ENCODE measurements at places on chromosomes 16 and 17. TPM values are rescaled to one million over a fixed set of nuclear protein-coding genes. Genes with fewer than 3 reads are reported as not detected.

The MPV17L gene
- total RNA-seq: 0.09 TPM

GRCh38 chr17:63358111-63358839 lies 87.8 kb downstream of the CYB561 start:
- H3K4me3 ChIP-seq: no peak overlapping the region
- H3K4me1 ChIP-seq: no peaks in the 10 kb centered on the region
- no peak for DNase-seq
- no peaks in the 10 kb centered on the region for H3K36me3 ChIP-seq
- H3K27ac ChIP-seq: no peak overlapping the region

DNA sequence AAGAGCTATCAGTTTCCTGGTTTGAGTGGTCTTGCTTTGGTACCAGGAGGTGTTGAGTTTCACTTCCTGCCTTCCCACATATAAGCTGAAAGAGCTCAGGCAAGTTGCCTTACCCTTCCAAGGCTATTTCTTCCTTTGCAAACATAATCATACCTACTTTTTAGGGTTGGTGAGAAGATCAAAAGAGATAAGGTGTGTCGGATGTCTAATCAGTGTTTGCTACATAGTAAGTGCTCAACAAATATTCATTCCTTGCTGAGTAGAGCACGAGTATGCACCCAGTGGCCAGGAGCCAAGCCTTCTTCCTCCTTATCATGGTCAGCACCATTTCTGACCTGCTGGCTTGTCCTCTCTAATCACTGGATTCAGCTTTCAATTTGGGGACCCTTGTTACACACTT lies 12.7 kb upstream of the TMEM98 start:
- H3K36me3 ChIP-seq: no peaks in the 10 kb centered on the region
- H3K4me3 ChIP-seq: no peak overlapping the region
- peaks cover 37% of the 10 kb centered on the region for H3K4me1 ChIP-seq
- no peak overlapping the region for H3K27ac ChIP-seq
- H3K27me3 ChIP-seq: peaks cover 10% of the 10 kb centered on the region
- DNase-seq: no peak

- H3K27me3 ChIP-seq: no peaks in the 10 kb centered on the region
- H3K27ac ChIP-seq: peak overlapping the region; percentile 40
- DNase-seq: no peak
- H3K4me3 ChIP-seq: no peak overlapping the region
Observed at GRCh38 chr16:28161626-28162025, 50.1 kb downstream of the XPO6 start.

DNA sequence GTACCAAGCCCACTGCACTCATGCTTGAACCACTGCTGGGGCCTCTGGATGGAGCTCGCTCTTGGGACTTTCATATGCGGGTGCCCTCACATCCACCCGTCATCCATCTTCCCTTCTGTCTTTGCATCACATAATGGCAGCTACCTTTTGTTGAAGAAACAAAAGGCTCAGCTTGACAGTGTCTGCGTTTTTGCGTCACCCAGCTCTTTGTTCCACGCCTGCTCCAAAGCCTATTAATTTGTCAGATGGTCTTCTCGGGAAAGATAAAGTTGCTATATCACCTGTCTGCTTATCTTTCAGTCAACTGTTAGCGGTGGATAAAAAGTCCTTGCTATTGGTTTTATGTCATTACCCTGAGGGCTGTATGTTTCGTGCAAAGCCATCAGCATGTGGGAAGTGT lies 18.1 kb upstream of the BCO1 start:
- no peaks in the 10 kb centered on the region for H3K4me1 ChIP-seq
- no peak overlapping the region for H3K27ac ChIP-seq
- peaks cover 5% of the 10 kb centered on the region for H3K27me3 ChIP-seq
